ENCODE measurements at places on chromosomes 2 and 18.

DNA sequence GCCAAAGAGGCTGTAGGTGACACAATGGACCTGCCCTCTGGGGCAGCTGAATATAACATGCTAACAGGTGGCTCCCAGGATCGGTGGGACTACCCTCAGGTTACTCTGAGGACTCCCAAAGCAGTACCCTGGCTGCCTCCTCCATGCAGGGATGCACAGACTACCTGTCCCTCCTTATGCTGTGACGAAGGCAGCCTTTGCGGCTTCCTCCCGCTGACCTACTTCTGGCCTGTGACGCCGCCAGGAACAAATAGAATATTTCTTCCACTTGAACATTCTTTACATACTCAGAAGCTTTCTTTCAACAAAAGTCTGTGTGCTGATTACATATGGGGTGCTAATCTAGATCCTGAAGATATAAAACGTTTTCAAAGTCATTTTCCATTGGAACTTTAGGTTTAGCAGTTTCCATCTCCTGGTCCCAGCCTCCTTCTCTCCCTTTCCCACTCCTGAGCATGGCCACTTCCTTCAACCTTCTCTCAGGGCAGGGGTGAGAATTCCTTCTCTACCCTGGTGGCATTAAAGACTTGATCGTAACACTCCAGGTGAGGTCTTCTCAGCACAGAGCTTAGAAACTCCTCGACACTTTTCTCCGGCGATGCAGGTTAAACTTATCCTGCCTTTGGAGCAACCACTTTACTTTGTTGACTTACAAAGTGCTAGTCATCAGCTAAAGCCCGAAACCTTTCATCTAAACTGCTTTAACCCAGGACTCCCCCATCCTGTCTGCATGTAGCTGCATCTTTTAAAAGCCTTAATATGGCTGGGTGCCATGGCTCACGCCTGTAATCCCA, 58.9 kb upstream of the STK17B start:
- DNase-seq: no peak

- DNase-seq: peak; percentile 20
Observed at GRCh38 chr2:73268830-73269685, 15.2 kb downstream of the FBXO41 start.

- no peak for DNase-seq
Observed at GRCh38 chr2:190504912-190505311, 29.6 kb downstream of the NEMP2 start.

DNA sequence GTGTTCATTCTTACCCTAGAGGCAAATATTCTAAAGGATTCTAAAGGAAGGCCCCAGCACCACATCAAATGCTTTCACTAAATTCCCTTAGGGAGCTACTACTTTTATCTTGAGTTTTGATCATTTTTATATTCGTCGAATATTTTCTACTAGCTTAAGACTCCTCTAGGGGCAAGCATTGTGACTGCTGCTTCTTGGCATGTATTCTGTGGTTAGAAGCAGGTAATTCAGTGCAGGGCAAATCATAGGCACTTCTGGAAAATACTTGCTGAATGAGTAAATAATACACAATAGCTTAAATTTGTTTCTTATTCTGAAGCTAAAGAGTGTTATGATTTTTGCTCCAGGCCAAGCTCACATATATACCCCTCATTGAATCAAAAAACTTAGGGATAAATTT, 136.4 kb downstream of the LRP2 start:
- no peak for DNase-seq

- no peak for DNase-seq
Observed at GRCh38 chr18:31098878-31099277, 3.3 kb downstream of the DSC2 start.

DNA sequence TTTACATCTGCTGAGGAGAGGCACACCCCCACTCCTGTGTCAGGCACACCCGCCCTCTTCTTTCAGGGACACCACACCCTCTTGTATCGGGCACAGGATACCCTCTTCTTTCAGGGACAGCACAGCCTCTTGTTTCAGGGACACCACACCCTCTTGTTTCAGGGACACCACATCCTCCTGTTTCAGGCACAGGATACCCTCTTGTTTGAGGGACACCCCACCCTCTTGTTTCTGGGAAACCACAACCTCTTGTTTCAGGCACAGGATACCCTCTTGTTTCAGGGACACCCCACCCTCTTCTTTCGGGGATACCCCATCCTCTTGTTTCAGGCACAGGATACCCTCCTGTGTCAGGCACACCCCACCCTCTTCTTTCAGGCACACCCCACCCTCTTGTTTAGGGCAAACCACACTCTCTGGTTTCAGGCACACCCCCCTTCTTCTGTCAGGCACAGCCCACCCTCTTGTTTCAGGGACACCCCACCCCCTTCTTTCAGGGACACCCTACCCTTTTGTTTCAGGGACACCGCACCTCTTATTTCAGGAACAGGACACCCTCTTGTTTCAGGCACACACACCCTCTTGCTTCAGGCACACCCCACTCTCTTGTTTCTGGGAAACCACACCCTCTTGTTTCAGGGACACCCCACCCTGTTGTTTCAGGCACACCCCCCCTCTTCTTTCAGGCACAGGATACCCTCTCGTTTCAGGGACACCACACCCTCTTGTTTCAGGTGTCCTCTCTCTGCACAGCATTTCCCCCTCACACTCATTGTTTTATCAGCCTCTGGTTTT, 96.2 kb downstream of the TPO start:
- no peak for DNase-seq

GRCh38 chr2:85468096-85468703, 49.7 kb downstream of the SH2D6 start:
- DNase-seq: no peak

DNA sequence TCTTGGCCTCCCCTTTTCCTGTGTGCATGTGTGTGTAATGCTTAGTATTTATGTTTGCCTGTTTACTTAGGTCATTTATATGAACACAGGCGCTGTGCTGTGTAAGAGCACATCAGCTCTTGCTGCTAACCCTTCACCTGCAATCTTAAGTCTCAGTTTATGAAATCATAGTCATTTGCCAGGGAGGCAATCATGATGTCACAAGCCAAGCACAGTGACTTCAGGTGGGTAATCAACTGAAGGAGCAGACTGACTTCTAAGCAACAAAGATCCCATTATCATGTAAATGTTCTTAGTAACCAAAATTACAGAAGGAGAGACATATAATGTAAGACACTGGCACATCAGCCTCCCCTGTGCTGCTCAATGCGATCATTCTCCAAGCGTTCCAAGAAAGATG, 386.3 kb upstream of the MEIS1 start:
- no peak for DNase-seq

DNA sequence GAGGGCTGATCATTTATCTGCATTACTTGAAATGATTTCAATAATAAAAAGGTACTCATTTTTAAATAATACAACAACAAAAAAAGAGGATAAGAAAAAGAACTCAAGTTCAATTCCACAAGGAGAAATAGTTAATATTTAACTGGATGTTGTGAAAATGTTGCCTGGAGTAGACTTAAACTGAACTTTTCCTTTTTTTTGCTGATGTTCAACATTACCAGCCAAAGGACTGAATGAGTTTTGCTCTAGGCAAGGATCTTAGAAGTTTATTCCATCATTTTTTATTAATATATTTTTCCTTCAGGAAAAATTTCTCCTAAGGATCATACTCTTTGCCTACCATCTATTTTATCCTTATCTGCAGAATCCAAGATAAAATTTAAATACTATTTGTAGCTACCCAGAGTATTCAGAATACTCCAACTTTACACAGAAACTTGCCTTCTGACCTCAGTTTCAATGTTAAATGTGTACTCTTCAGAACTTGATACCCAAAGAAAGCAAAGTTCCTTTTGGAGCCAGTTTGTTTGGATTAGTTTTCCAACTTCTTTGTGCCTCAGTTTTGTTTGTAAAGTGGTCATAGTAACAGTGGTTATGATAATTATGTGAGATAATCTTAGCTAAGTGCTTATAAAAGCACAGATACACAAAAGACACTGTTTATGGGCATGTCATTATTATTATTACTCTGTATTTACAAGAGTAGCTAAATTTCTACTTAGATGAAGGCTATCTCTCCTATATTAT, 12.8 kb downstream of the CKAP2L start:
- DNase-seq: no peak

GRCh38 chr2:194725169-194725568, 931.9 kb upstream of the SLC39A10 start:
- no peak for DNase-seq
